CMK (cell line): ENCODE measurements at places on chromosomes 13 and 19.
A peak's percentile ranks its signal among the peaks of the same experiment; 100 is the strongest.

DNA sequence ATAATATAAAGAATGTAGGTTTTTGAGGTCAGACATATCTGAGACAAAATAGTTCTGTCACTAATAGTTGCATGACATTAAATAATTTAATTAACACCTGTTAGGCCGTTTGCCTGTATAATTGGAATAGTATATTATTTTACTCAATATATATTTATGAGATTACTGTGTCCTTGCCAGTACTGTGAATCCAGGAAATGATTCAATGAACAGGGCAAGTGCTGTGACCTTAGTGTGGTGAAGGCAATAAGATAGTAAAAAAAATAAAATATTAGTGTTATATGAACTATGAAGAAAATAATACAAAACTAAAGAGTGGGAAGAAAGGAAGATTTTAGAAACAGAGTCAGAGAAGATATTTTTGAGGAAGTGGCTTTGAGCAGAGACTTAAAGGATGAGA, 403.7 kb downstream of the PCDH9 start:
- DNase-seq = no peak

DNA sequence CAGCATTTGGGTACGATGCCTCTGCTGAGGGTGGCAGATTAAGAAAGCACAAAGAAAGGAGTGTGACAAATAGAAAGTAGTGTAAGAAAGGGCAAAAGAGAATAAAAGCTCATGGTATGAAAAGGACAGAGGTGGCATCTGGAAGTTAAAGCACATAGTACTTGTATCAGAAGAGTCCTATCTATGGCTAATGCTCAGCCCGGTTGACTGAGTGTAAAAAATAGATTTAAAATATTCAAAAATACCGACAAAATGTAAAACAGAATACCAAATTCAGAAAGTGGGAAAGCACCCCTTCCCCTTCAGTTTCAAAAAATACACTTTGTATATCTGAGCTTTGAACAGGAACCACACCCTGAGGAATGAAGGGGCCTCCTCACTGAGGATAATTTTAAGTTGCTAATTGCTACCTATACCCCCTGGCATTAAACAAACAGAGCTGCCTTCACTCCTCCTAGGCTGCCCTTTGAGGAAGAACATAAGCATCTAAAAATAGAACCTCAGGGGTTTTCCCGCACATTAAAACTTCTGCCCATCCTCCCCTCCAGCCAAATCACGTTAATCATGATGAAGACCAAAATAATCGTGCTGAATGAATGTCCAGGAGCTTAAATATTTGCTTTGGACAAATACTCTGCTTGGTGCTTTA, 43.3 kb downstream of the DLEU7 start:
- no peak for DNase-seq

- no peak for DNase-seq
Measured at GRCh38 chr13:112983428-112984196, 14.6 kb downstream of the MCF2L start.

GRCh38 chr19:13121551-13122274, 3.6 kb downstream of the NACC1 start:
- no peak for DNase-seq

DNA sequence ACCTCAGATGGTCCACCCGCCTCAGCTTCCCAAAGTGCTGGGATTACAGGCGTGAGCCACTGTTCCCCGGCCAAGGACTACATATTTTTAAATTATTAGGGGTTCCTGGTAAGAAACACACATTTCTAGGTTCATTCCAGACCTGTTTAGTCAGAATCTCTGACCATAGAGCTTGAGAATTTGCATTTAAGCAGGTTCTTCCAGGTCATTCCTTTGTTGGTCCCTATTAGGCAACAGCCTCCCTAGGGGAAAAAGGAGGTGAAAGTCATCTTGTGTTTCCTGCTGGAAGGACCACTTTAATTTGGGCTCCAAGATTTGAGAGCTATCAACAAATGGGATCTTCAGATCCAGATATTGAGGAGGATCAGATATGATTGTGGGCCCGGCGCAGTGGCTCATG, 16.3 kb downstream of the S1PR2 start:
- no peak for DNase-seq

DNA sequence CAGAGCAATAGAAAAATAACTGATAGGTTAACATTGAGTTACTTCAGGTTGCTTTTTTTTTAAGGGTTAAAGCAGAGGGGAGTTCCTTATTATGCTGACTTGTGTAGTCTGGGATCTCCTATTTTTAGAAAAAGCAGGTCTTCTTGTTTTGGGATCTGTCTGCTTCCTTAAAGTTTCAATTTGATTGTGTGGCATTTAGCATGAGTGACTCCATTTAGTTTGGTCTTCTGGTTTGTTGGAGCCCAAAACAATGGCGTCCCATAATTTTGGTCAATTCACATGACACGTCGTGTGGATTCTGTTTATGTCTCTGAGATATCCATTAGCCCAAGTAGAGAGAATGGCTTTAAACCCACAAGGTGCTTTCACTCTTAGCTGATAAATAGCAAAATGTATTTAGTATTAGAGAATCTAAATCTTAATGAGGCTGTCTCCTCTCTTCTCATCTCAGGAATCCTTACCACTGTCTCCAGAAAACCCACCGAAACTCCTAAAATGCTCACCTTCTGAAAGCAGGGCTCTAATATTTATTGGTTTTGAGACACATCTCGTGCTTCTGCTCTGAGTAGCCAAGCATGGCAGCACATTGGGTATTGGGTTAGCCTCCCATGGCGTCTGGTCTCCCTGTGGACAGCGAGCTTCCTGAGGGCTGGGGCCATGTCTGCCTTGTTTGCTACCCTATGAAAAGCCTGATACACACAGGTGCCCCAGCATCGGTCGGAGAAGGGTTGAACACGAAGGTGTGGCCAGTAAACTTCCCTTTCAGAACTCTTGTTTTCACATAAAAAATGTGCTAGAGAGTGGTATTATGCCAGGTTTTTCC, 67.2 kb upstream of the GPR183 start:
- no peak for DNase-seq

GRCh38 chr13:56189439-56189838, 951.3 kb upstream of the PRR20A start:
- no peak for DNase-seq

DNA sequence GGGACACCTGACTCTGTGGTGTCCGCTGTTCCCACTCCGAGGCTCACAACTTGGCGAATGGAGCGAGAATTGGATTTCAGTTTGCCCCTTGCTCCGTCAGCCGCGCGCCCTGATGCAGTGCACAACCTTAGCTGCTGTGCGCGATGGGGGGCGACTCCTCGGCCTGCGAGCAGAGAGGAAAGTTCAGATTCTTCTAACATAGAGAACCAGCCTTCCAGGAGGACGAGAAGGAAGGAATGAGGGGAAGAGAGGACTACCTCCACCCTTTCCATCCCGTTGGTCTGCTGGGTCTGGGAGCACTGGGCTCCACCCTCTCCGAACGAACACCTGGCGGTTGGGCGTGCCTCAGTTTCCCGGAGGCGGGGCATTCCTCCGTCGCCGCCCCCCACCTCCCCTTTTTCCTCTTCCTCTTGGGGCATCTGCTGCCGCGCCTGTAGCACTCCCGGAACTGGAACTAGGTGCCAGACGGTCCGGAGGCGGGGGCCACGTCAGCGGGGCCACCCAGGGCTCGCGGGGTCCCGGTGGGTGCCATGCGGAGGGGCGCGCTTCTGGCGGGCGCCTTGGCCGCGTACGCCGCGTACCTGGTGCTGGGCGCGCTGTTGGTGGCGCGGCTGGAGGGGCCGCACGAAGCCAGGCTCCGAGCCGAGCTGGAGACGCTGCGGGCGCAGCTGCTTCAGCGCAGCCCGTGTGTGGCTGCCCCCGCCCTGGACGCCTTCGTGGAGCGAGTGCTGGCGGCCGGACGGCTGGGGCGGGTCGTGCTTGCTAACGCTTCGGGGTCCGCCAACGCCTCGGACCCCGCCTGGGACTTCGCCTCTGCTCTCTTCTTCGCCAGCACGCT, at the start of gene KCNK6:
Gene KCNK6, plus strand, starts transcription at position 425 of the 838 bp plus-strand sequence. Its CDS starts 106 bp downstream, at position 531.
- peak; percentile 58 for DNase-seq

DNA sequence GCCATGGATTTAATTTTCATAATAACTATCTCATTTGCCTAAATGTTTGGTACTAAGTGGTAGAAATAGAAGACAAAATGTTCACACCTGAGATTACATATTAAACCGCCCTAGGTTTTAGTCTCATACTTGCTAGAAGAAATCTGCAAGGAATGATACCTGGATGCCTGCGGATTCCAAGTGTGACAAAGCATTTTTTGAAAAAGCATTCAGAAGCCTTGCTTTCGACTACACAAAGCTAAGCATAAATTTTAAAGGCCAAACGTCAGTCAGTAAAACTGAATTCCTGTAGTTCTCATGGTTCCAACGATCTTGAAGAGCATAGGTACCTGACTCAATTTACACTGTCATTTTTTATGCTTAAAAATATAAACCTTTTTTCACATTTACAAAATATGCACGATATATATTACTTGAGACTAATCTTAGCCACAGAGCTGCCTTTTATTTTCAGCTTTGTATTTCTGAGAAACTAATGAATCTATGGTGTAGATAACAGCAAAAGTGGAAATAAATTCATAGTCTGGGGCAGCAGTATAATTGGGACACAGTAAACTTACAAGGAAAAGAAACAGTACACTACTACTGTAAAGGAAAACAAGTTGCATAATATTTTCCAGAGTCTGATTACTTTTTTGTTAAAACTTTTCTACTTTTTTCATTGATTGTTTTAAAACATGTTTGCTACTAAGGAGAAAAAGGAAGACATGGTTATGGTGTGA, 1.2 kb upstream of the LRRC63 start:
- DNase-seq = no peak

DNA sequence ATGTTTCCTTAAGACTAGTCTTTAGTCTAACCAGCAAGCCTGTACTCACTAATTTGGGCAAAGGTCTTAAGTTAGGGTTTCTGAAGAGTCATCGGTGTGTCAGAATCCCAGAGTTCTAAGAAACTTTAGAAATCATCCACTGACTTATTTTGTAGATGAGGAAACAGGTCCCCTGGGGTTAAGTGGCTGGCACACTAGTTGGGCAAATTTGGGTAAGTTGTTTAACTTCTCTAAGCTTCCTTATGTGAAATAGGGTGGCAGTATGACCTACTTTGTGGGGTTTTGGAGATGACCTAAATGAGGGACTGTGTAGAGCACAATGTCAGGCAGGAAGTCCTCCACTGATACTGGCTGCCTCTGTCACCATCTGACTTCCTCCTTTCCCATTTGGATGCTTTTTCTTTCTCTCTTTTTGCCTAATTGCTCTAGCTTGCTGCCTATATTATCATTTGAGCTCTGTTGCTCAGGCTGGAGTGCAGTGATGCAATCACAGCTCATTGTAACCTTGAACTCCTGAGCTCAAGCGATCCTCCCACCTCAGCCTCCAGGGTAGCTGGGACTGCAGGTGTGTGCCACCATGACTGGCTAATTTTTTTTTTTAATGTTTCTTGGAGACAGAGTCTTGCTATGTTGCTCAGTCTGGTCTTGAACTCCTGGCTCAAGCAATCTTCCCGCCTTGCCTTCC, 2.3 kb downstream of the ADGRE3 start:
- DNase-seq = peak; percentile 51

DNA sequence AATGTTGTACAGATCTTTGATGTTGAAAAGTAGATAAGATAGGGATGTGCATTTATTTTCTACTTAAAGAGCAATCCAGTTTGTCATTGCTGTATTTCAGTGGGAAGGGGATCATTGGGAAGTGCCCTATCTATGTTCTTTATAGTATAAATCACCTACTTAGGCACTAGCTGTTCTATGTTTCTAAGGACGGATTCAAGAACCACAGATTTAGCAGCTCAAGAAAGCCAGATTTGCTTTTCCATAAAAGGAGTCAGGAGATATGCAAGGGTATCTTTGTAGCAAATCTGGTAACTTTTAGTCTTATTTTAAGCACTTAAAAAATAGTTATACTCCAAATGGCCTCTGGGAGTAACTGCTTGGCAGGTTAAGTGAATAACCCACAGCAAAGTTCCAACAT, 23.7 kb downstream of the DCLK1 start:
- no peak for DNase-seq

DNA sequence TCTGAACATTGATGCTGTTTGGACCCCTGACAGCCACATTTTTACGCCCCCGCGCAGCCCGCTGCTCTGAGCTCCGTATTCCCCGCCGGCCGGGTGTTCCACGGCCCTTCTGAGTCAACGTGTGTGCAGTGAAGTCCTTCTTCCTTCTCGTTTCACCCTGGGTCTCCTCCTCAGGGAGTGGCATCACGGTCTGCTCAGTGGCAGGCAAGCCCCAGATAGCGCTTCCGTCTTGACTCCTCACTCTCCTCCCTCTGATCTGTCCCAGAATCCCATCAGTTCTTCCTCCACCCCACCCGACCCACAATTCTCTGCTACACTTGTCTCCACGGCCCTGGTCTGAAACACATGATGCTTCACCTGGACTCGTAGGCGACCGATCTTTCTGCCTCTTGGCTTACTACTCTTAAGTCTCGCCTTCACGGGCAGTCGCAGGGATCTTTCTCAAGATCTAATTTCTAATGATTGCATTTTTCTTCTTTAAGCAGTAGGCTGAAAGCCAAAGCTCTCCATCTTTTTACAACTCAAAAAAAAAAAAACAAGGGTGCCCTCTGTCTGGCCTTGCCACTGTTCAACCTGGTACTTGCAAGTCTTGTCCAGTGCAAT, 33.9 kb downstream of the CCNE1 start:
- DNase-seq = no peak

GRCh38 chr13:111792956-111793355, 274.0 kb upstream of the SOX1 start:
- DNase-seq = no peak

DNA sequence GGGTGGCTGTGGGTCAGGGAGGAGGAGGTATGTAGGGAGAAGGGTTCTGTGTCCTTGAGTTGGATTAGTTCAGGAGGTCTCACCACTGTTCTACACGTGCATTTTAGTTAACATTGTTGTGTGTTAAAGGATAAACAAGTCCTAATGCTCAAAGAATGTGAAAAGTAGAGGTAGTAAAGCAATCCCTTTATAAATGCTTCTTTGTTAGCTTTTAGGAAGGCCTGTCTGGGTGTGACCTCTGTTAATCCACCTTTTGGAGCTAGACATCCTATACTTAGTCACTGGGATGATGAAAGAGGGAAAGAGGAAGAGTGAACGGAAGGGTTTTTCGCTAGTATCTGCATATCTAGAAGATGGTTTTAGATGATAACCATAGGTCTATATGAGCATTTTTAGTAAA, 42.2 kb upstream of the FLT1 start:
- DNase-seq = no peak

- no peak for DNase-seq
Measured at GRCh38 chr19:6678690-6679109, 8.7 kb upstream of the TNFSF14 start.

DNA sequence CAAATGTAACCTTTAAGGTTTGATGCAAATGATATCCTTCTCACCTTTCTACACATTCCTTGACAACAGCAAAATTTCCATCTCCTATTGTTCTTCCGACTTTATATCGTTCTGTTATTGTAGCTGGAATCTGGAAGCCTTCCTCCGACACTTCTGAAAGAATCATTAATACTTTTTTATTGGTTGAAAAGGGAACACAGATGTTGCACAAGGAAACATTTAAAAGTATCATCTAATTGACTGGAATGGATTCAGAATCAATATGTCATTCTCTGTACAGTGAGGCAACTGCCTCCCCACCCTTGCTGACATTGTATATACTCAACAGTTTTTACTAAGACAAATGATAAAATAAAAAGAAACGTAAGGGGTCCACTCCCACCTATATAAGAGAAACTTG, 295.2 kb downstream of the DCLK1 start:
- DNase-seq = no peak

GRCh38 chr13:26646603-26647002, 89.1 kb downstream of the WASF3 start:
- DNase-seq = no peak
